ENCODE measurements at places on chromosomes 4 and X.

GRCh38 chr4:145881989-145882388 is 56.6 kb downstream of the ZNF827 start:
- peak; percentile 90 for DNase-seq

GRCh38 chr4:189088780-189089179 is 851.9 kb upstream of the FRG1 start:
- DNase-seq = peak; percentile 91

- DNase-seq = peak; percentile 78
Measured at GRCh38 chr4:179415847-179416223, 1973.6 kb upstream of the AGA start.

GRCh38 chrX:67734111-67734753 is 190.4 kb downstream of the AR start:
- DNase-seq = no peak

- DNase-seq = peak; percentile 23
Measured at GRCh38 chr4:121597346-121597934, 99.3 kb downstream of the ANXA5 start.

DNA sequence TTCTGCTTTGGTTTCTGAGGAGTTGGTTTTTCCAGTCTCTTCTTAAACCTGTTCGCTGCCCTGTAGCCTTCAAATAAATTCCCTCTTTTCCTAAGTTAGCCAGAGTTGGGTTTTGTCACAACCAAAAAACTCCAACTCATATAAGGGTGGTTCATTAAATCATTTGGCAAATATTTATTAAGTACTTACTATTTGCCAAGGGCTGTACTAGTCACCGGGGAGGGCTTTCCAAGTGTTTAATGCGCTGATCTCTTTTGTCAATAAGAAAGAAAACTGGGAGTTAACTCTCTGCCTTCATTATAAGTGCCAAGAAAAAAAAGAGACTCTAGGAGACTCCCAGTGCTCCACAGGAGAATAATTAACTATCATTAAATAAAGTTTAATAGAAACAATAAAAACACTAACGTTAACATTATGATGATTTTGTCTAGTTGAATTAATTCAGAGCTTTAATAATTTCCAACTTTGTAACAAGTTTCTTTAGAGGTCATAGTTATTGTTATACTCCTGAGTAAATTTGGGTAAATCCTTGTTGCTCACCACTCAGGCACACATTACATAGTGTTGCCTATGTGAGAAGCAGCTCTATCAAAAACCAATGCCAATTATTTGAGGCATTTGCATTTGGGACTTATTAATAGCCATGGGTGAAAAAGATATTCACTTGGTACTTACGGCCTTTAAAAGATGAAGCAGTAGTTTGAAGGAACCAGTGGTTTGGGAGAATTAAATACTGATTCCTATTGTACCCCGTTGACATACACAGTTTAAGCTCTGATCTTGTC is 122.5 kb upstream of the TEX13D start:
- peak; percentile 2 for DNase-seq

- no peak for DNase-seq
Measured at GRCh38 chr4:142065086-142065647, 428.8 kb downstream of the IL15 start.

DNA sequence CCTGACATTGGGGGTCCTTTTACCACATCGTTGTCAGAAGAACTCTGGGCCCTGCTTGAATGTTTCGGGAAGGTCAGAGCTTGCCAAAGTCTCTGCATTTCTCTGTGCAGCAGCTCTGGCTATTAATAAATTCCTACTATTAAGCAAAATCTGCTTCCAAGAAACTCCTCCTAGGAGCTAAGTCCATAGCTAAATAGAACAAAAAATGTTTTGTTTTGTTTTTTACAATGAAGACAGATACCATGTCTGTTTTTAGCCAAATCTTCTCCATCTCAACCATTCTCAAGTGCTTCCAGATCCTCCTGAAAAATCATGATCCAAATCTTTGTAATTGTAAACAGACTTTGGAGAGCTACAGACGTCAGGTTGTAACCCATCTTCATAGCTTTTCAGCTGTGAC is 161.6 kb downstream of the SPATA18 start:
- DNase-seq = no peak

- no peak for DNase-seq
Measured at GRCh38 chrX:12958059-12958458, 16.9 kb upstream of the TMSB4X start.

DNA sequence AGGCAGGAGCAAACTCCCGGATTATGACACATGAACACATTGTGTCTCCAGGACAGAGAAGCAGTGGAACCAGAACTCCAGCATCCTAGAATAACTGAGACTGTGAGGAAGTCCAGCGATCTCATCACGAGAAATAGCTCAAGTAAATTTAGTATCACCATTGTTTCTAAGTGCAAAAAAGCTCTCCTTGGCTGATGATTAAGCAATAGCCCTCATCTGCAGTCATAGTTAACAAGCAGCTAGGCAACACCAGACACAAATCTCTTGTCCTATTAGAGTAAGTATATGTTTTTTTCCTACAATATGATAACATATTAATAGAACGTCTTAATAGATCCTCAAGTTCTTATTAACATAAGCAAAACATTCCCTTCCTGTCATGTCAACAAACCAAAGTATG is 2.4 kb upstream of the CFAP299 start:
- no peak for DNase-seq

DNA sequence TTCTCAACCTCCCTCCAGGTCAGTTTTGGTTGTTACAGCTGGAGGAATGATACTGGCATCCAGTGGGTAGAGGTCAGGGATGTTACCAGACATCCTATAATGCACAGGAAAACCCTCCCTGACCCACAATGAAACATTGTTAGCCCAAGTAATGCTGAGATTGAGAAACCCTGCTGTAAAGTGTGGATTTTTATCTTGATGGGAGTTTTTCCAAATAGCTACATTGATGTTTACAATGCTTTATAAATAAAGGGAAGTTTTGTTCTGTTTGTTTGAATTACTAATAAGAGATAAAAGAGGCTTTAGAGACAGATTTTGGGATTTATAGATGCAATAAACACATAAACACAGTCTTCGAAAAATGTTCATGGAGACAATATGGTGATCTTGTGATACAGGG is 194.0 kb upstream of the NUDT6 start:
- DNase-seq = no peak

DNA sequence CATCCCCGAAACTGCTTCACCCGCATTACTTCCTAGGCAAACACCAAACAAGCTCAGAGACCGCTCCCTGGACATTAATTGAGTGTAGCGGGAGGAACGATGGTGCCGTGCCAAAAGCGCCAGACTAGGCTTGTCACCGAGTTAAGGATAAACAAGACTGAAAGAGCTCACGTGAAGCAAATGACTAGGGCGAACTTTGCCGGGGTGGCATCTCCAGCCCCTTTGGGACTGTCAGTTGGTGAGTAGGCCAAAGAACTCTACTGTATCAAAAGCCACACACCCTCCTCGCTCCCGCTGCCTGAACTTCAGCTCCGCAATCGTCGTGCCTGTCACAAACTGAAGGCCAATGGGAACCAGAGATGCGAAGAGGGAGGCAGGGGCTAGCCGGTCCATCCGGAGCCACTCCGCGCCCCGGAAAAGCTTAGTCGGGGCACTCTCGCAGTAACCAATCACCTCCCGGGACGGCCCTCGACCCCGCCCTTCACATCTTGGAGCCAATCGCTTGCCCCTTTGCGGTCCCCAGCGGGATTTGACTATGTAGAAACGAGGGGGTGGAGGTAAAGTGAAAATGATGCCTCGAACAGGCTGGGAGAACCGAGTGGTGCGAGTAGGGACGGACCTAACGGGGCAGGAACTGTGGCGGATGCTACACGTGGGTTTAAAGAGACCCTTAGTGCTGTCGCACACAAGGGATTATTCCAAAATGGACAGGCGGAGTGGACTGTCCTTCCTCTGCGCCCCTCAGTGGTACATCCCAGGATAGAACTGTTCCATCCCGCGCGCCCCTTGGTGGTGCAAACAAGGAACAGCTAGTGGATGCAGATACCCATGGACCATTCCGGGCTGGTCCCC is 37.0 kb upstream of the FAM156A start:
- peak; percentile 98 for DNase-seq

DNA sequence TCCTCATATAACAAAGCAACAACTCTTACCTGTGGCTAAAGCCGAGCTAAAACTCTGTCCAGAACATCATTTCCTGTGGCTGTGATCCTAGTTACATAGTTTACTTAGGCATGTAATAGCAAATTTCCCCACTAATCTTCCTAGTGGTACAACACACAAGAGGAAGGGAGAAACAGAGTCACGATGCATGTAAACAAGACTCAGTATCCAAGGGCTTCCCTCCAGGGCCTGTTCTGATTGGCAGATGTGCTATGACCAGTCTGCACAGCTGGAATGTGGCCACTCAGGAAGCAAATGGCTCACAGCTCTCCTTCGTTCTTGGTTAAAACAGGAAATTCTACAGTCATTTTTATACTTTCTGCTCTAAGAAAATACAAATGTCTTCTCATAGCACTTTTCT is 49.2 kb upstream of the PRSS48 start:
- DNase-seq = no peak

- DNase-seq = no peak
Measured at GRCh38 chrX:28582511-28582910, 4.7 kb upstream of the IL1RAPL1 start.

DNA sequence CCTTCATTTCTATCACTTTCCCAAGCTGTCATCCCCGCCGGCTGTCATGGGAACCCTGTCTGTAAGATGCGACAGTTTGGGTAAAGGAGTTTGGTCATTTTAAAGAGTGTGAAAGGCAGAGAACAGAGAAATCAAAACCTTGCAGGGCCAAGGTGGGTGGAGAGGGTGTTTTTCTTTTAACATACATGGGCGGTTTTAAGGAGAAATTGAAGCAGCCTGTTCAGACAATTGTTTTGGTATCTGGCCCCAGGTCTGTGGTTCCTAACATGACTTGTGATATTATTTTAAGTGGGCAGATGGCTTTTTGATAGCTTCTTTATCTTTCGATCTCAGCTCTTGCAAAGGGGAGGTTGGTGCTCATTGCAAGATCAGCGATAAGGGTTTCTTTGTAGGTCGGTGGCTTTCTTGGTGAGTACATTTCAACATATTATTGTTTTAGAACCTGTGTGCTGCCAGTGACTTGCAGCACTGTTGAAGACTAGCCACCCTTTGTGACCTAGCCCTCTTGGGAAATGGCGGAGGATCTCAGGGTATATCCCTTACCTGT is 3.7 kb downstream of the PPP1R3F start:
- no peak for DNase-seq

- no peak for DNase-seq
Measured at GRCh38 chrX:23840674-23841073, 57.7 kb downstream of the SAT1 start.

DNA sequence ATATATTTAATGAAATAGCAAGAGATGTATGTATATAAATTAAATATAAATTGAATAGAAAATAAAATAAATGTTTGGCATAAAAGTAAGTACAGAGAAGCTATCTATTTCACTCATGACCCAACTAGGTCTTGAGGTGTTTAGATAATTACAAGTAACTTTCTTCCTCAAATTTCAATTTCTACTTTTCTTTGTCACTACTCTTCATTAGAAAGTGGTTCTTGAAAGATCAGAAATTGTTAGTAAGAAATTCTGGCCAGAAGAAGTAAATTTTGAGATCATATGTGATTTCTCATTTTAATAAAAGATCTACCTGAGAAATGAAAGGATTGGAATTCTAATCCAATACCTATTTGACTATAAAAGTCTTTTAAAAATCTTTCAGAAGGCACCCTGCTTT is 126.9 kb downstream of the BTC start:
- no peak for DNase-seq

GRCh38 chr4:140257461-140258305 is 103.7 kb upstream of the MAML3 start:
- peak; percentile 8 for DNase-seq

- peak; percentile 54 for DNase-seq
Measured at GRCh38 chrX:8731559-8732395, at the start of gene ANOS1. Gene ANOS1 (minus strand): TSS chrX:8732137. CDS start chrX:8732036, 101 bp downstream.

DNA sequence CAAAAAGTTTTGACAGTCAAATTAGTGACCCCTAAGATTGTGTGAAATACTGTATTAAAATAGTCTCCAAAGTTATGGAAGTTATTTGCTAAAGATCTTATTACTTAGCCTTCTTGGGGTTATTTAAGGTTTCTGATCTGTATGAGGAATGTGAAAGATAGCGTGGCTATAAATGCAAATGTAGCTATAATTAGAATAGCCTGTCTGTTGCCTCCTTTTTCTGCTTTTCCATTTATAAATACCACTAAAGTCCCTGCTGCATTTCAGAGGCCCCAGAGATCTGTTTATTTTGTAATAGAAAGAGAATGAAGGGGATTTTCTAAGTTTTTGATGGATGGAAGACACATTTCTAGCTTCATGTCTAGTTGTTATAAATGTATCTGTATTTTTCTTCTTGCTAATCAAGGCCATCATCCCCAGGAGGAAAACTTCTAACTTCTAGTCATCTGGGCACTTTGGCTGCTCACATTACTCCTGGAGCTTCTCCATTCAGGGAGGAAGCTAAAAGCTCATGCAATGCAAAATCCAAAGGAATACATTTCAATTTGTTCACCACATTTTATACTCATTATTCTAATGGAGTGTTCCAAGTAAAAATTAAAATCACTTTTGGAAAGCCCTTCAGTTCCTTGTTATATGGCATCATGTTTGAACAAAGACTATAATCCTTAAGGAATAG is 73.9 kb downstream of the INTS12 start:
- no peak for DNase-seq

GRCh38 chrX:19630776-19631707 is 115.7 kb upstream of the MAP3K15 start:
- peak; percentile 66 for DNase-seq

DNA sequence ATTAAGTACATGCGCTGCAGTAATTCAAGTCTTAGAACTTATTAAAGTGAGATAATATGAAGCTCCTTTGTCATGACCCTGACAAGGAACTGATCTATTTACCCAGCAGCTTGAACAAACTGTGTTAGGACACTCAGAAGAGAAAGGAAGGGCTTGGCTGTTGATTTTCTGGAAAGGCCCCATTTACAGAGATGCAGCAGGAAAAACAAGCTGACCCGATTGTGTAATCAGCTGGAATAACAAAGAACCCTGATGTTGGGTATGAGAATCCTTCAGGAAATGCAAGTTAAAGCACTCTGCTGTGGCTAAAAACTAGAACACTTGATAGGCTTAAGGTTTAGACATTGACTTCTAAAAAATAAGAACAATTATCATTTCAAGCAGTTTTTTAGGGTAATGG is 64.8 kb downstream of the TBC1D9 start:
- DNase-seq = peak; percentile 70

- no peak for DNase-seq
Measured at GRCh38 chr4:62457356-62457755, 1257.2 kb downstream of the ADGRL3 start.

DNA sequence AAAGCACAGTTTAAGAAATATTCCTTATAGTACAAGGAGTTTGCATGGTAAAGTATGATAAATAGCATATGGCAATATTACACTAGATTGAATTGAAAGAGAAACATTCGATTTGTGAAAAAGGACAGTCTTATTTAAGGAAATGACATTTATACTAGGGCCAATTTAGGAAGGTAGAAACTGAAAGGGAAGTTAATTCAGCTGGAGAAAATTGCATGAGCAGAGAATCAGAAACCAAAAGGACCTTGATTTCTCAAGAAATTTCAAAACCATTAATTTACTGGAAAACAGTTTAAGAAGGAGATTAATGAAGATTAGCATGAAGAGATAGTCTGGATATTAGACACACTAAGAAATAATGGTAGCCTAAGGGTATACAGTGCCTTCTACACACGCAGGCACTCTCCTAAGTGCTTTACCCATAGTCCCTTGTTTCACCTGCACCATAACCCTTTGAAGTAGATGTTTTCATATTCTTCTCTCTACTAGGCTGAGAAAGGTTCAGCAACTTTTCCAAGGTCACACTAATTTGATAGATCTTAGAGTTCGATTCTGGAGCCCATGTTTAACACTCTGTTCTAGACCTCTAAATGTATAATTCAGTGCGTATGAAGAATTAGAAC is 259.1 kb upstream of the SLIT2 start:
- DNase-seq = no peak

GRCh38 chrX:123173833-123174232 is 10.2 kb upstream of the GRIA3 start:
- peak; percentile 65 for DNase-seq
